RPMI8226 (cell line): ENCODE measurements at places on chromosomes 13 and 19.
A peak's percentile ranks its signal among the peaks of the same experiment; 100 is the strongest.

- DNase-seq: peak; percentile 82
Observed at GRCh38 chr19:13588957-13589833, 82.9 kb upstream of the CACNA1A start.

DNA sequence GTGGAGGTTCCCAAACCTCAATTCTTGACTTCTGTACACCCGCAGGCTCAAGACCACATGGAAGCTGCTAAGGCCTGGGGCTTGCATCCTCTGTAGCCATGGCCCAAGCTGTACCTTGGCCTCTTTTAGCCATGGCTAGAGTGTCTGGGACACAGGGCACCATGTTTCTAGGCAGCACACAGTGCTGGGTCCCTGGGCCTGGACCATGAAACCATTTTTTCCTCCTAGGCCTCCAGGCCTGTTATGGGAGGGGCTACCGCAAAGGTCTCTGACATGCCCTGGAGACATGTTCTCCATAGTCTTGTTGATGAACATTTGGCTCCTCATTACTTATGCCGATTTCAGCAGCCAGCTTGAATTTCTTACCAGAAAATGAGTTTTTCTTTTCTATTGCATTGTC lies 701.4 kb downstream of the FGF9 start:
- DNase-seq: no peak

GRCh38 chr19:27765397-27765796 lies 1447.6 kb downstream of the UQCRFS1 start:
- no peak for DNase-seq

DNA sequence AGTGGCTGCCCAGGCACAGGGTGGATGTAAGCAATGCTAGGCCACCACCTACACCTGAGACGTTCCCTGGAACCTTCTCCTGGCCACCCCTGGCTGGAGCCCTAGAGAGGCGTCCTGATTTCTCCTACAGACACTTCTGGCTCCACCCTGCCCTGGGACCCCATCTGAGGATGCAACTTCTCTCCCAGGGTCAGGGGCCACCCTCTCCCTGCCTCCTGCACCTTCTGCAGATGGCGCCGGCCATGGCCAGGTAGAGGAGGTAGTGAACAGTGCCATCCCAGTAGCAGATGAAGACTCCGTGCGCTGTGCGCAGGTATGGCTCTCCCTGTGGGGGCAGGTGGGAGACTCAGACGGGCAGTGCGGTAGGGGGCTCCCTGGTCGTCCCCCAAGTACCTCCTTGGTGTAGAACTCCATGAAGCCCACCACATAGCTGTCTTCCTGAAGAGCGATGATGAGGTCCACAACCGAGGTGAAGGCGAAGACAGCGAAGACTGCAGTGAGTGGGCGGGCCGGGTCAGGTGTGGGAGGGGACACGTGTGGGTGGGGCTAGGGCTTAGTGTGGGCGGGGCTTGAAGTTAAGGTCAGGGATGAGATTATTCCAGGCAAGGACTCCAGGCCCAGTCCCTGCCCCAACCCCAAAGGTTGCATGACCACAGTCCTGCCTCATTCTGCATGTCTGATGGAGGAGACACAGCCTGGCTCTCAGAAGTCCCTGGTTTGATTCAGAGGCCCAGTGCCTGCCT lies 3.0 kb downstream of the TM6SF2 start:
- DNase-seq: no peak

- DNase-seq: no peak
Observed at GRCh38 chr19:14181906-14182305, 24.1 kb downstream of the ADGRL1 start.

DNA sequence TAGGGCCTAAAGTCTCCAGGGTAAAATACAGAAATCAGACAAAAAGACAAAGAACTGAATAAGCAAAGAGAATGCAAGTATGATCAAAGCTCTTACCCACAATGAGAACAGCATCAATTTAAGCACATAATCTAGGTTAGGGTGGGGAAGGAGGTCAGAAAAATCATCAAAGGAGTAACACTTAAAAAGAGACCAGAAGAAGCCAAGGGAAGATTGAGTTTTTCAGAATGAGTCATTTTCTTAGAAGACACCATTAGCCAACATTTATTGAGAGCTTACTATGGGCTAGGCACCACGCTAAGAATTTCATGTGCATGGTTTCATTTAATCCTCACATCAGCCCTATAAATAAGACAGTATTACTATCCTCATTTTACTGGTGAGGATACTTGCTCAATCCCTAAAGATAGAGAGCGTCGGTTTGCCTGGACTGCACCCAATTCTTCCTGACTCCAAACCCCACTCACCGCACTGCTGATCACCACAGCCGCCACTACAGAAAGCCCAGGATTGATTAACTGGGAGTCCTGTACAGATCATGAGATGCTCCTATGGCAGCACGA lies 1.7 kb upstream of the SHISA2 start:
- DNase-seq: no peak

DNA sequence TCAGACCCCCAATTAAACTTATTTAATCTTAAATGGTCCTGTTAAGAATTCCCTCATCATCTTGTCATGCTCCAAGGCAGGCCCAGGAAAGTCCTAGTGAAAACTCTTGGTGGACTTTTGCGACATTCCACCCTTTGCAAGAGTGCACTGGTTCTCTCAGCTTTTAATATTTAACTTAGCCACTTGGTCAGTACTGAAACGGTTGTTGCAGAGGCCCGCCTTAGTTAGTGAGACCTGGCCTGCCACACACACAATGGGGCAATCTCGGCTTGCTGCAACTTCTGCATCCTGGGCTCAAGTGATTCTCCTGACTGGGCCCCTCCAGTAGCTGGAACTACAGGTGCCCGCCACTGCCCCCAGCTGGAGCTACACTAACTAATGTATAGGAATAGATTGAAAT lies 1366.0 kb downstream of the UQCRFS1 start:
- no peak for DNase-seq

DNA sequence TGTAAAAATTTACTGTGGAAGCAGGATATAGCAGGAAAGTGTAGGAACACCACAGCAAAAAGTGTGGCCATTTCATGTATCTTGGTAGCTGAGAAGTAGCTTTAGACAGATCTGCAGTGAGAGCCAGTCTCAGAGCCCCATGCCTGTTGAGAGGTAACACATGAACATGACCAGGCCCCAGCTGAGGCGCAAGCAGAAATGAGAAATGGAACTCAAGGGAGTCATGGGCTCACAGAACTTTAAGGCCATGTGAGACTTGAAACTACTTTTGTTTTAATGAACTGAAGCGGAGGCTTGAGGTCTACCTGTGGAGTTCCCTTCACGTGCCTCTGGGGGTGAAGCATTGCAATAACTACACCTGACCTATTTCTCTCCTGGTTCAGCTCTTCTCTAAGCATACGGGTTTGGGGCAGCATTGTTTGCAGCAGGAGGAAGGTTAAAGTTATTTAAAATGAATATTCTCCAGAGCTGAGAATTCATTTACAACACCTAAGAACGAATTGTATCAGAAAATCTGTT lies 3.3 kb downstream of the MYO16 start:
- no peak for DNase-seq

- DNase-seq: no peak
Observed at GRCh38 chr19:41638641-41639081, 11.8 kb upstream of the CEACAM4 start.

GRCh38 chr13:73672492-73672891 lies 461.7 kb downstream of the KLF12 start:
- no peak for DNase-seq

DNA sequence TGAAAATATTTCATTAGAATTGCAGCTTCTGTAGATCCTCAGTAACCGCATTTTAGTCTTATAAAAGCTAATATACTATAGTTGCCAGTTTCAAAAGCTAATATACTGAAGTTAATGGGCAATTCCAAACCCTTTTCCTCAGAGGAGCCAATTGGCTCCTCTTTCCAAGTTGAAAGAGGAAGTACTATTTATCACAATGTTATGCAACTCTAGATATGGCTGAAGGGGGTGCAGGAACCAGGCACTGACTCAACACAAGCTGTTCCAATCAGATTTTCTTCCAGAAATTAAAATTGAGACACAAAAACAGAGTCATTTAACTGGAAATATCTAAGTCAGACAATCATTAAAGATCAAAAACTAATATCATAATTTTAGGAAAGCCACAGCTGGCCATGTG lies 258.9 kb downstream of the PCDH20 start:
- DNase-seq: no peak

DNA sequence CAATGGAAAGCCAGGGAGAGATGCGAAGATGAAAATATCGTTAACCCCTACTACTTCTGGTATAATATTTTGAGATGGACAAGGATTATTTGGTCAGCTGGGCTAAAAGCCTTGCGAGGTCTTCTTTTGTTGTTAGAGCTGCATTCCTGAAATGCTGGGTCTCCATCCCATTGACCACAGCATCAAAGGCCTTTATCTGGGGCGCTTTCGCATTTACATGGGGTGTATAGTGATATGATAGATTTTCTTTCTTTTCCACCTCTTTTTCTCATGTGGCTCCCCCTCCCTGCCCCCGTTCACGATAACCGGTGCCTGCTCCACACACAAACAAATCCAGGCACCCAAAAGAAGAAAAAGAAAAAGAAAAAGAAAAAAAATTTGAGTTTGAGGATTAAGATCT lies 77.5 kb downstream of the ZNF536 start:
- DNase-seq: no peak

- DNase-seq: peak; percentile 76
Observed at GRCh38 chr19:58346961-58347929, 6.0 kb downstream of the A1BG start.

GRCh38 chr19:41945135-41945766 lies 13.9 kb downstream of the RABAC1 start:
- peak; percentile 32 for DNase-seq
